ENCODE measurements at places on chromosomes 6 and 20. TPM values are rescaled to one million over a fixed set of nuclear protein-coding genes. Genes with fewer than 3 reads are reported as not detected.

GRCh38 chr20:9995510-9996272 is 39.1 kb upstream of the ANKEF1 start:
- no peak for DNase-seq

GRCh38 chr6:41441598-41442351 is 104.4 kb upstream of the FOXP4 start:
- DNase-seq: no peak

- DNase-seq: no peak
Measured at GRCh38 chr20:20782755-20783154, 70.3 kb upstream of the RALGAPA2 start.

- no peak for DNase-seq
Measured at GRCh38 chr6:155388591-155388990, 67.0 kb downstream of the NOX3 start.

- DNase-seq: no peak
Measured at GRCh38 chr20:35117196-35117595, 24.6 kb upstream of the TRPC4AP start.

DNA sequence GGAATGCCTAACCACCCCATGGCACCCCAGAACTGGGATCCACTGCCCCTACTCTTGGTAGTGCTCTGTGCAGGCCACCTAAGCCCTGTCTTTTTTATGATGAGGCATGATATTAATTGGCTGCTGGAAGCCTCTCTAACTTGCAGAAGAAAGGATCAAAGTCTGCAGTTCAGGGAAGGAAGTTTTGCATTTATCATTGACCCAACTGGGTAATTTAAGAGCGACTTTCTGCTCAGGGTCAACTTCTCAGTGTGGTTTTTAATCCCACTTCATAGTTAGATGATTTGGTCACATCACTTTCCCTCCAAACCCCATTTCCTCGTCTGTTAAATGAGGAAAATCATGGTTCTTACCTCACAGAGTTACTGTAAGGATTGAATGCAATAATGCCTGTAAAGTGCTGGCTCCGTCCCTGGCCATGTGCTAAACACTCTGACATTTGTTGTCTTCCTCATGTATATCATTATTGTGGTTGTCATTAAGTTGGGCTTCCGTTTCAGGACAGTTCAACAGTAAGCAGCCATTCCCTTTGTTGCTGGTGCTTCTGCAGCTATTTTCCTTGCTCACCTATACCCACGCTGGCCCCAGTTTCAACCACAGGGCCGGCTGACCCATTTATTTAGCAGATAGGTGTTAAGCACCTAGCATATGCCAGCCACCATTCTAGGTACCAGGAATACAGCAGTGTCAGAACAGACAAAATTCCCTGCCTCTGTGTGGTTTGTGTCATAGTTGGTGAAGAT is 14.2 kb downstream of the E2F3 start:
- DNase-seq: no peak

DNA sequence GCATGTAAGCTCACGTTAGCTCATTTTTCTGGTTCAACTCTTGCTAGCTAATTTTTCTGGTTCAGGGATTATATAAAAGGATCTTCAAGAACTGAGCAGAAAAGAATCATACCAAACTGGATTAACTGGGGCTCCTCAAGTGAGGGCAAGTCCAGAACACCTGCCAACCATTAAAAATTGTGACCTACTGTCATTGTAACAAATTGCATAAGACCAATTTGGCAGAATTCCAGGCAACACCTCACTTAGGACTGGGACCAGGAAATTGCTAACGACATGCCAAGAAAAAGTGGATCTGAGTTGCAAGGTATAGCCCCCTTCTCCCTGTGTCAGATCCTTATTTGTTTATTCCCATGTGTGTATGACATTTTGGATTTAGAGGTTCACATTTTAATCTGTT is 216.6 kb downstream of the HIVEP2 start:
- peak; percentile 55 for DNase-seq

- DNase-seq: no peak
Measured at GRCh38 chr6:16154904-16155303, 26.0 kb downstream of the MYLIP start.

DNA sequence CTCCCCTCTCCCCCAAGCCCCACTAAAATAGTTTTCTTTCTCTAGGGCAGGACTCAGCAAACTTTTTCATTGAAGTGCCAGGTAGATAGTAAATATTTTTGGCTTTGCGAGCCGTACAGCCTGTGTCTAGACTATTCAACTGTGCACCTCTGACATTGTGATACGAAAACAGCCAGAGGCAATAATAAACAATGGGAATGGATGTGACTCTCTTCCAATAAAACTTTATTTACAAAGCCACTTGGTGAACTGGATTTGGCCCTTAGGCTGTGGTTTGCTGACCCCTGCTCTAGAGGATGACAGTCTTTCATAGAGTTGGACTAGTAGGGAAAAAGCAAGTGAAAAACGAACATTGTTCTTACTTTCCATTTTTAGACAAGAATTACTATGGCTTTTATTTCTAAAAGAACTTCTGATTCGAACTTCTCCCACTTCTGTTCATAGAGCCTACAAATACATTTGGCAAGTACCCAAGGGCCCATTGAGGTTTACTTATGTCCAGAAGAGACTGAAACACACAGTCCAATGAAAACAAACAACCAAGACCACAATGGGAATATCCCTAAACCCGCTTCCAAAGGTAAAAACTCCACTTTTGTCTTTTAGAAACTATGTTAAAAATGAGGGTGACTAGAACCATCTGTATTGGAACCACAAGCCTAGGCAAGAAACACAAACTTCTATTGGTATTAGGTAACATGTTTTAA is 46.4 kb upstream of the CDKAL1 start:
- no peak for DNase-seq

- no peak for DNase-seq
Measured at GRCh38 chr6:10138917-10139316, 276.0 kb downstream of the TFAP2A start.

- DNase-seq: peak; percentile 52
Measured at GRCh38 chr6:130129762-130130246, 92.9 kb downstream of the SAMD3 start.

GRCh38 chr20:51365670-51366069 is 176.8 kb downstream of the NFATC2 start:
- DNase-seq: no peak

- DNase-seq: no peak
Measured at GRCh38 chr20:40781327-40782042, 92.4 kb upstream of the MAFB start.

DNA sequence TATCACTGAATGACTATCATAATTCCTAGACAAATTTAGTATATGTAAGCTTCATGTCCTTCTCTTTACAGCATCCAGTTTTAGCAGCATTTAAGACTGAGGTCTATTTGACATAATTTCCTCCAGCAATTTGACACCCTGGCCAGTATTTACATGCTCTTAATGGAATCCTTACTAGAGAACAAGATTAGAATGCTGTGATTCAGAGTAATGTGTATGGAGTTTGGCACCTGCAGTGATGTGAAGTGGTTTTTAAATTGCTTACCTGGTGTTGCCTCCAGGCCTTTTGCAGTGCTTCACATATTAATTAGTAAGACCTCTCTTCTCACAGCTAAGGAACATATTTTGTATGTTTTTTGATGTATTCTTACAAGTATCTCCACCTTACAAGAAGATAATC is 9.8 kb downstream of the NKX2-4 start:
- DNase-seq: no peak

- DNase-seq: peak; percentile 86
Measured at GRCh38 chr6:150683320-150683719, 83.6 kb downstream of the PLEKHG1 start.

- no peak for DNase-seq
Measured at GRCh38 chr6:63862486-63863198, 227.0 kb downstream of the PHF3 start.

- no peak for DNase-seq
Measured at GRCh38 chr6:168156742-168157265, 77.8 kb upstream of the FRMD1 start.

GRCh38 chr6:11917951-11918738 is 94.0 kb upstream of the HIVEP1 start:
- no peak for DNase-seq

DNA sequence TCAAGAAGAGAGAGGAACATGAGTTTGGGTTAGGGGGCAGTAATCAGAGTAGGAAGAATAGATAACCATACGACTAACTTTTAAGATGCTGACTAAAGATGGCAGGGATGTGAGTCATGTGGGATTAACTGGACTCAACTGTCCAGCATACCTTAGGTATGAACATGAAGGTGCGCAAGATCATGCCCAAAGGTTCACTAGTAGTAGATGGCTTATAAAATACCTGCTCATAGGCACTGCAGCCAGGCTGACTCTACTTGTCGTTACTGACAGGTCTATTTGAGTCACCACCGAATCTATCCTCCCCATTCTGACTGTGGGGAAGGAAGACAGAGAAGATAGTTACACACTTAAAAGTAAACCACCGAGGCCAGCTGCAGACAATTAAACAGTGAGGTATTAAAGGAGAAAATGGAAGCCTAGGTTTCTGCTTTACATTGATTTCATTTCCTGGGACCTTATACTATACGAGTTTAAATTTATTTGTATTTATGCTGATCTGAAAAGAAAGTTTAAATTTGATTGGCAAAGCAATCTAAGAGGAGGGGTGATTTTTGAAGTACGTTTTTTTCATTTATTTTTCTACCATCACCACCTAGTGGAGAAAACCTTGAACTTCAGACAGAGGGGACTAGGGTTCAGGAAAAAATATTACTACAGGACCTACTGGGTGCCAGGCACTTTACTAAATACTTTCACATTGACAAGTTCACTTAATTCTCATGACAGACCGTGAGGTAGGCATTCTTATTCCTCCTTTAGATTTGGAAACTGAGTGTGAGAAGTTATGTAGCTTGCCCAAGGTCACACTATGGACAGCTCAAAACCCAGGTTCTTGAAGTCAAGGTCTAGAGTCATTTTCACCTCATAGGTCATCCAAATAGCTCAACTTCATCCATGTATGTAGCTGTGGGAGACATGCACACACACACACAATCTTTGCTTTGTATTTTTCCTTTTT is 4.0 kb upstream of the WRNIP1 start:
- no peak for DNase-seq

DNA sequence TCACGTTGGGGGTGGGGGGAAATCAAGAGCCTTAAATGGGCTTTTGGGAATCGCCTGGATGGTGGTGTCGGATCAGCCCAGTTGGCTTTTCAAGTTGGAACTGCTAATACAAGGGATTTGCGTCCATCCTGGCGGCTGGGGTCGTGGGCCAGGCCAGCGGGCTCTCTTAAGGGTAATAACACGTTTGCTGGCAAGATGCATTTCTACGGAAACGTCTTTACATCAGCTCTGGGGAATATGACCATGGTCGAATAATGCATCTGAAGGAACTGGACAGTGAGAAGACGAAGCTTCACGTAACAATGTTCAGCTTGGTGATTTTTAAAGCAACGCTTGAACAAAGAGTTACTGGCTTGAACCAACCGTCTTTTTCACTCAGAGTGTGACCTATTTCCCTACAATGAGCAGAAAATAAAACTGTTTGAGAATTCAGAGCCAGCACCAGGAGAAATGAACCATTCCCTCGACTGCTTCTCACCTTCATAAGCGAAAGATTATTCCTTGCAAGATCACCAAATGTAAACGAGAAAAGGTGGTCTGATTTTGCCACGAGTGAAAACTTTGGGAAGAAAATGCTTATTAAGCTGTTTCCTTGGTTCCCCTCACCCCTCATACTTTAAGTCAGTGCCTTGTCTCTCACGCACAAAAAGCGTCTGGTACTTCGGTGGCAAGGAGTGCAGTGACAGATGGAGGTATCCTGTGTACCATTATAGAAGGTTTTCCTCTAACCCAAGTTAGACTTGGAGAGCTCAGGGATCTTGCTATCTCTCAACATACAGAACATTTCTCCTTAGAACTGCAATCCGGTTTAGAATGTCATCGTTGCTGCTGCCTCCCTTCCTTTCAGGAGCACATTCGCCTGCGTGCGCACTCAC is 1.4 kb upstream of the MARCKS start:
- DNase-seq: no peak

DNA sequence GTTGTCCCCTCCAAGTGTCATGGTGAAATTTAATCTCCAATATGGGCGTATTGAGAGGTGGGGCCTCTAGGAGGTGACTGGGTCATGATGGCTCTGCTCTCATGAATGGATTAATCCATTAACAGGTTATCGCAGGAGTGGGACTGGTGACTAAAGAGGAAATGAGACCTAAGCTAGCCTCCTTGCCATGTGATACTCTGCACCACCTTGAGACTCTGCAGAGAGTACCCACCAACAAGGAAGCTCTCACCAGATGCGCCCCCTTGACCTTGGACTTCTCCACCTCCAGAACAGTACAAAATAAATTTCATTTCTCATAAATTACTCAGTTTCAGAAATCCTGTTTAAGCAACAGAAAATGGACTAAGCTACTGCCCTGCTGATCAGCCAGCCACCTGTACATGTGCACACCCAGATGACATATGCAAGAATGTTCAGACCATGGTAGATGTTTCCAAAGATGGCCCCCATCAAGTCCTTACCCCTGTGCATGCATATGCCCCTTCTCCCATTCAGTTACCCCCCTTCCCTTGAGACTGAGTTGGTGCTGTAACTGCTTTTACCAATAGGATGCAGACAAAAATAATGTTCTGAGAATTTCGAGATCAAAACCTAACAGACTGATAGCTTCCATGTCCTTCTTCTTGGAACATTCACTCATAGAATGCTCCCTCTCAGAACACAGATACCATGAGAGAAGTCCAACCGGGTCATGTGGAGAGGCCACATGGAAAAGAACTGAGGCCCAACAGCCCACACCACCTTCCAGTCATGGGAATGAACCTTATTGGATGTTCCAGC is 28.4 kb downstream of the MAP3K5 start:
- DNase-seq: no peak

GRCh38 chr20:62804627-62805154 is at the start of gene OGFR:
Gene OGFR, plus strand, starts transcription at chr20:62804835. Its CDS starts 25 bp downstream, at chr20:62804860.
- DNase-seq: no peak

- DNase-seq: no peak
Measured at GRCh38 chr6:108555399-108556052, 5.2 kb upstream of the FOXO3 start.

GRCh38 chr6:146545581-146545980 is 1.9 kb downstream of the RAB32 start:
- DNase-seq: no peak

DNA sequence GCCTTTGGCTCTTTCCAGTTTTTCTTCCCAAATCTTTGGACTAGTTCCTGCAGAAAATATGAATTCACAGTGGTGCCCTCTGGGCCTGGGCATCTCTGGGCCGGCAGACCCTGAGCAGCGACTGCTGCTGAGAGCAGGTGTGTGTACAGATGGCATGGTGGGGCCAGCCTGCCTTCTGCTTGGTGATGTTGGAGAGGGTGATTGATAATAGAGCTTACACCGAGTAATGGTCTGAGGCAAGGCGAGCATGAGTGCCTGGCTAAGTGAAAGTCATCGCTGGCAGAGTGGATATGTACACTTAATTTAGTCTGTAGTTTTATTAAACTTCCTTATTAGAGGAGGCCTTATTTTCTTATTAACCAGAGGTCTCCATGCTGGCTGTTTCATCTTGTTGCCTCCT is 156.9 kb downstream of the CDKAL1 start:
- DNase-seq: no peak

SLC22A16 gene
- total RNA-seq: not detected

FBXO30 gene
- total RNA-seq: 8.0 TPM

GSTA2 gene
- not detected for total RNA-seq

RNGTT gene
- total RNA-seq: 10.3 TPM

SEMG1 gene
- total RNA-seq: not detected

TP53RK gene
- 19.7 TPM for total RNA-seq

NRN1 gene
- 34.5 TPM for total RNA-seq

HLA-F gene
- 11.2 TPM for total RNA-seq

LHFPL5 gene
- total RNA-seq: not detected

ORC3 gene
- 14.8 TPM for total RNA-seq

CCN6 gene
- not detected for total RNA-seq
